ENCODE measurements at places on chromosomes 11 and 22. TPM values are rescaled to one million over a fixed set of nuclear protein-coding genes. Genes with fewer than 3 reads are reported as not detected.

Gene NEU3
- 8.5 TPM for total RNA-seq

Gene FAT3
- 2.0 TPM for total RNA-seq

- DNase-seq, result no peak
These were observed 5.1 kb downstream of the FBLN1 start for GRCh38 chr22:45507798-45508197.

DNA sequence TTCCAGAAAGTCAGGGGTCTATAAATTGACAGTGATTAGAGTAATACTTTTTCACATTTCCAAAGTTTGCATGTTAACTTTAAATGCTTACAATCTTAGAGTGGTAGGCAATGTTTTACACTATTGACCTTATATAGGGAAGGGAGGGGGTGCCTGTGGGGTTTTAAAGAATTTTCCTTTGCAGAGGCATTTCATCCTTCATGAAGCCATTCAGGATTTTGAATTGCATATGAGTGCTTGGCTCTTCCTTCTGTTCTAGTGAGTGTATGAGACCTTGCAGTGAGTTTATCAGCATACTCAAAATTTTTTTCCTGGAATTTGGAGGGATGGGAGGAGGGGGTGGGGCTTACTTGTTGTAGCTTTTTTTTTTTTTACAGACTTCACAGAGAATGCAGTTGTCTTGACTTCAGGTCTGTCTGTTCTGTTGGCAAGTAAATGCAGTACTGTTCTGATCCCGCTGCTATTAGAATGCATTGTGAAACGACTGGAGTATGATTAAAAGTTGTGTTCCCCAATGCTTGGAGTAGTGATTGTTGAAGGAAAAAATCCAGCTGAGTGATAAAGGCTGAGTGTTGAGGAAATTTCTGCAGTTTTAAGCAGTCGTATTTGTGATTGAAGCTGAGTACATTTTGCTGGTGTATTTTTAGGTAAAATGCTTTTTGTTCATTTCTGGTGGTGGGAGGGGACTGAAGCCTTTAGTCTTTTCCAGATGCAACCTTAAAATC lies 5.3 kb downstream of the MALAT1 start:
- no peak for DNase-seq

GRCh38 chr11:47725442-47726117 lies 10.4 kb upstream of the AGBL2 start:
- no peak for DNase-seq
